ENCODE measurements at places on chromosomes 13 and 19.

DNA sequence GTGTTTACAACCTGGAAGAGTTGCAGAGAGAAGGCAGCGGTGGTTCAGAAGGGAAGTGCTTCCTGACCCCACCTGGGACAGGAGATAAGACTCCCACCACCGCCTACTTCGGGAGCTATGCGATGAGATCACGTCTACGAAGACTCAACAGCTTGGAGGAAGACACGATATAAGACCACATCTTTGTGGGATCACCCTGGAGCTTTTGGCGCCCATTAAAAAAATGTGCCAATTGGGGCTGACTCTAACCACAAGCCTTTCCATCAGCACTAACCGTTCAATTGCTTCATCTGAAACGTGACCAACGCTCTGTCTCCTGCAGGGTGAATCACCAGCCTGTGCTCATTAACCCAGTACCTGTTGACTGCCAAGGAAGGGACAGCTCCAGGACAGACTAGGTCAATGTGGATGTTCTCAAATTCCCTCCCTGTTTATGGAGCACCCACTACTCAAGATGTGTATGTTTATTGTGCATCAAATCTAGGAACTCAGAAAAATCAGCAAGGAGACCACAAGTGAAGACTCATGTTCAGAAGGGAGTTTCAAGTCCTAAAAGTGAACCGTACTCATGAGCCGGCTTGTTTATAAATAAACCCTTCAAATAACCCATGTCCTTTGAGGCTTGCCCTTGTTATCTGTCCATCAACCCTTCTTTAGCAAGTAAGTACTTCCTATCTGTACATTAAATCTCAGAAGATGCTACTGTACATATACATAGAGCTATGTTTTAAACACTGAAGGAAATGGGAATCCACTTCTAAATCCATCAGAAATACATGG, 67.5 kb downstream of the LATS2 start:
- DNase-seq = no peak

DNA sequence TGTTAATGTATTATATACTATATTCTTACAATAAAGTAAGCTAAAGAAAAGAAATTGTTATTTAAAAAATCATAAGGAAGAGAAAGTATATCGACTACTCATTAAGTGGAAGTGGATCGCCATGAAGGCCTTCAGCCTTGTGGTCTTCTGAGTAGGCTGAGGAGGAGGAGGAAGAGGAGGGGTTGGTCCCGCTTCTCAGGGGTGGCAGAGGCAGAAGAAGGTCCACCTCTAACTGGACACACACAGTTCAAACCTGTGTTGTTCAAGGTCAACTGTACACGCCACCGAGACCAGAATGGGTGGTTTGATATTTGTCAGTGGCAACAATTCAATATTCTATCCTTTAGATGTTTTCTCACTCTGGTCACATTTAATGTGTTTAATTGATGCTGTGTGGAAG, 67.2 kb downstream of the ALOX5AP start:
- DNase-seq = no peak

GRCh38 chr13:98909016-98909415, 68.8 kb downstream of the DOCK9 start:
- no peak for DNase-seq

DNA sequence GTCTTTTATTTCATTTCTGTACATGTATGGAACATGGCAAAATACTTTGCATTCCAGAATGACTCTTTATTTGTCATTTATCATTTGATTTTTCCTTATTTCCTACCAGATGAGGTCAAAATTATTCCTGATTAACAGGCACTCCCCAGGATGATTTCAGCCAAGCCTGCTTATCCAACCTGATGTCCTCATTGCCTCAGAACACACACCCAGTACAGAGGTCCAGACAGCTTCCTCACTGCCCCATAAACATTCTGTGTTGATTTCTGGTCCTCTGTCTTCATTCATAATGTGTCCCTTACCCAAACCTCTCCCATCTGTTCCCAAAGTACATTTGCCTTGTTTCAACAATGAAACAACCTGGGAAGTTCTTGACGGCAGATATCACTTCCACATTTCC, 367.4 kb downstream of the MTUS2 start:
- DNase-seq = no peak

DNA sequence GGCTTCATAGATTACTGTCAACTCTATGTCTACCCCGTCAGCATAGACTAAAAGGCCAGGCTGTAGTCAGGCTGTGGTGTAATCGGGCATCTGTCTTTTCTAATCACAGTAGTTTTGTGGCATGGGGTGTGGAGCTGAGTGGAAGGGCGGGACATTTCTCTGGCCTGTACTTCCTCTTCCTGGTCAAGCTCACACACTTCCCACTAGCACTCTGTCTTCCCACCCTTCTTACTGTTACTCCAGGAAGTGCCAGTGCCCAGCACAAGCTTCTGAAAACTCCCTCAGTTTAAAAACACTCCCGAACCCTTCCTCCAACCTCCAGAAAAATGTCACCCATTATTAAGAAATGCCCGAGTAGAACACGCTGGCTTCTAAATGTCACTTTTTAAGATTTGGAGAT, 229.8 kb downstream of the KLF5 start:
- DNase-seq = no peak

DNA sequence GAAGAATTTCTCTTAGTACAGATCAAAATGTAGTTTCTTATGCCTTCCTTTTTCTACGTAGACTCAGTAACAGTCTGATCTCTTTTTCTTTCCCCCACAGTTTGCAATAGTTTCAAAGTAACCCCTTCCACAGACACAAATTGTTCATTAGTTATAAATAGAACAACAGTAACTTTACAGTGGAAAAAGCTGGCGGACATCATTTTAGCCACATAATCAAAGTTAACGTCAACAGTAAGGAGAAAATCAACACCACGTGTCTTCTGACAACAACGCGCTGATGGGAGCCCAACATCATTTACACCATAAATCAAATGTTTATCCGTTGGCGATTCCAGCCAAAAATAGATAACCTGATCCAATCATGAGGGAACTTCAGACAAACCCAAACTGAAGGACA, 76.8 kb downstream of the ANKRD10 start:
- no peak for DNase-seq

All from NCI-H524 treated with DMSO at 0.1 percent for 48 hours (cell line).